Activated CD4-positive, alpha-beta T cell treated with anti-CD3 and anti-CD28 coated beads, Interleukin-2, Interleukin-6, amounts not matched to agents 100 ng/mL and 50 ng/mL, durations not matched to agents 16 hours and 8 hours (primary cell): ENCODE measurements at places on chromosomes 16 and 17.

DNA sequence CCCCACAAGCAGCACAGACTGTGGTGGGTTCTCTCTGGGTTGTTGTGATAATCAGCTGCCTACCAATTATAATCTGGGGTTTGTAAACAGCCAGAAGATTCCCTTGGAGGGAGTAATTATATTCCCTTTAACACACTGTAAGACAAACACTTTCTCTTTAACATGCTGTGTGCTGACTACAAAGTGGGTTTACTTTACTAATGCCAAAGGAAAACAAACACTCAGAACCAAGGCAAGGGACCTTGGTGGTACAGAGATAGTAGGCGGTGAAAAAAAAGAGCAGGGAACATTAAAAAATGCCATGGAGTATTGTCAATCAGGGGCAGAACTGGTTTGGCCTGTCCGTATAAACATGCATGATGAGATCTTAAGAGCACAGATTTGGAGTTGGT, 3.0 kb upstream of the VAT1L start:
- DNase-seq = no peak

DNA sequence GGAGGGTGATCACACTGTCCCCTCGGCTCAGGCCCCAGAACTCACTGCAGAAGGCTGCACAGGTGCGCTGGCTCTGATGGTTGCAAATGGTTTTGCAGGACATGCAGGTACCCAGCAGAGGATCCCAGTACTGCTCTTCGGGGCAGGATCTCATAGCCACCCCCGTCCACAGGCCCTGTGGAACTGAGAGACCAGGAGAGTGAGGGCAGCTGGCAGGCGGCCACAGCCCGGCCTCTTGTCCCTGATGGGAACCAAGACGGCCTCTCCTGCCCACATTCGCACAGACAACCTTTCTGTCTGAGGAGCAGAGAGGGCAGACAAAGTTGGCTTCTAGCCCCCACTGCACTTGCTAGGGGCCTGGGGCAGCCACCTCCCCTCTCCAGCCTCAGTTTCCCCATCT, 19.5 kb downstream of the TNFRSF13B start:
- no peak for DNase-seq

GRCh38 chr17:55624772-55625433, 97.8 kb downstream of the TMEM100 start:
- DNase-seq = peak; percentile 65

GRCh38 chr16:1413684-1414531, 596 bp downstream of the UNKL start:
- peak; percentile 78 for DNase-seq

GRCh38 chr17:1617620-1618174, 10.9 kb downstream of the SLC43A2 start:
- no peak for DNase-seq

DNA sequence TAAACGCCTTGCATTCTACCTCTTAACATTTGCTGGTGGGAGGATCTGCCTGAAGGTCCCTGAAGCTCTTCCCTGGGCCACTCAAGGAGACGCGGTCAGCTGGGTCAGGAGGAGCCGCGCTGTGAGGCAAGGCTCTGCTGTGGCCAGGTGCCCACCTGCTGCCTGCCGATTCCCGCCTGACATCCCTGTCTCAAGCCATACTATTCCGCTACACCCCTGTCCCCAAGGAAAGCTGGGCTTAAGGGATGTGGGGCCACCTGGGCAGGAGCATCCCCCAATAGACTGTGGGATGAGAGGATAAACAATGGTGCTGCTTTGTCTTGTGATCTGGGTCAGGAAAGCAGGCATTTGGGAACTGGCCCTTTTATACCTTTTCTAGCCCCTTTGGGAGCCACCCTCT, 5.1 kb downstream of the TPPP3 start:
- DNase-seq = no peak

GRCh38 chr17:80108036-80108971, 6.9 kb downstream of the GAA start:
- DNase-seq = no peak

DNA sequence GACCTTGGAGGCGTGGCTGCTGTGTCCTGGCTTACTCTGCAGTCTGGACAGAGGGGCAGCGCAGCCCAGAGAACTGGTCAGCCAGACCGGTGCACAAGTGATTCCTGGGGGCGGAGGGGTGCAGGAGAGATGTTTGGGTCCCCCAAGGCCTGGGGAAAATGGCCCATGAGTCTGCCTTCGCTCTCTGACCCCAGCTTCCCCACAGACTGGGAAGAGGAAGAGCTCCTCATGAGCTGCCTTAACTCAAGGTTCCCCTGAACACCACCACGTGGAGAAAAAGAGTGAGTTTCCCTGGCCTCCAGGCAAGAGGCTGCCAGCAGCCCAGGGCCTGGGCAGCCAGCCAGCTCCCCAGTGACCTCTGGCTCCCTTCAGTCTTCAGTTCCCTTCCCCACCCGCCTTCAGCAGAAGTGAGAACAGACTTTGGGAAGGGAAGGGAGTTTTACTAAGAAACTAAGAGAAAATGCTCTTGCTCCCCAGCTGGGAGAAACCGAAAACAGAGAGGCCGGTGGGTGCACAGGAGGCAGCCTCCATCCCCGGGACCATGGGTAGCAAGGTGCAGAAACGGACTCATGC, 2.0 kb upstream of the C17orf99 start:
- no peak for DNase-seq

DNA sequence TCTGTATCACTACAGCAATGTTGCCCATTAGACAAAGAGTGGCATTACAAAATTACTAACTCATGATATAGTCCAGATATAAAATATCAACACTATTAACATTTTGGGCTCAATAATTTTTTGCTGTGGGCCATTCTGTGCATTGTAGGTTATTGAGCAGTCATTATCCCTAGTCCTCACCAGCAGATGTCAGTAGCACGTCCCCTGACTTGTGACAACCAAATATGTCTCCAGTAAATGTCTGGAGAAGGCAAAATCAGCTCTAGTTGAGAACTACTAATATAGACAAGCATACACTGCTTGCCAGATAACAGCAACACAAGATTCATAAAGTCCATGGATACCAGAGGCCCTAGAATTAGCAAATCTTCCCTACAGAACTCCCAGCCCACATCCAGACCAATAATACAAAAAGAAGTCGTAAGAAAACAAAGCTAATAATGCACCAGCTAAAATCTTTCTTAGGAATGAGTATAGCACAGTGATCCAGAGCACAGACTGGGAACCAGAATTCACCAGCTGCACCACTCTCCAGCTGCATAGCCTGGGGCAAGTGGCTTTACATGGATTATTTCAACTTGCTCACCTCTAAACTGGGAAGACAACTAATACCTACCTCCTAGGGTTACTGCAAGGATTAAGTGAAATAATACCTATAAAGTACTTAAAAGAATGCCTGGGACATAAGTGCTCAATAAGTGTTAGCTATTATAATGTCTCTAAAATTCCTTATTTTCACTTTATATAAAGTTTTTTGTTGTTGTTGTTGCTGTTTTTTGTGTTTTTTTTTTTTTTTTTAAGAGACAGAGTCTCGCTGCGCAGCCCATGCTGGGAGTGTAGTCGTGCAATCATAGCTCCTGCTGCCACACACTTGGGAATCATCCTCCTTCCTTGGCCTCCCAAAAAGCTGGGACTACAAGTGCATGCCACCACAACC, 23.7 kb downstream of the HELZ start:
- DNase-seq = peak; percentile 55

DNA sequence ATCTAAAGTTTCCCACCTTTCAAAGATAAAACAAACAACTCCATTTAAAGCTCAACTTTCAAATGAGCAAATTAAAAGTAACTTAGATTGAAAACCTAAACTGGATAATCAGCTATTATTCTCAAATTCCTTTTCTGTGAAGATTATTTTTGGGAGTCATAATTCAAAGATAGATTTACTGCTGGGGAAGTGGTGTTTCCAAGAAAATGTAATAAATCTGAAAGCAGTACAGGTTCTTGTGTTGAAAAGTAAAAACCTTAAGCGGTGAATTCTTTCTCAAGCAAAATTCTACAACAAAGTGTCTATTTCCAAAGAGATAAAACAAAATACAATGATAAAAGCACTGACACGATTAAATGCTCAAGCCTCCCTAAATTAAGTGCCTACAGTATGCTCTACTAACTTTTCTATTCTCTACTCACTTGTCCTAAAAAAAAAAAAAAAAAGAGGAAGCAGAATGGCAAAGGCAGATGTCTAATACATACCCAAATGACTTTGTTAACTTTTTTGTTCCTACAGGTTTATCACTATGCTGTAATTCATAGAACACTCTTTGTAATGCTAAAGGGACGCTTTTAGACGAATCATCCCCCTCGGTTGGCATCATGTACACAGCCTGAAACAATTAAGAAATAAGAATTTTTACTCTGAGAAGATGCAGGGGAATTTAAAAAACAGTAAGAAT, 34.5 kb downstream of the LITAFD start:
- no peak for DNase-seq
